Effector memory CD8-positive, alpha-beta T cell (primary cell): ENCODE measurements at places on chromosomes 1 and 21.

- no peaks in the 10 kb centered on the region for H3K36me3 ChIP-seq
- peaks cover 4% of the 10 kb centered on the region for H3K4me1 ChIP-seq
- H3K4me3 ChIP-seq: no peak overlapping the region
- no peak for DNase-seq
- H3K27me3 ChIP-seq: peaks cover 62% of the 10 kb centered on the region
- no peak overlapping the region for H3K27ac ChIP-seq
These were observed 56.8 kb upstream of the PDE9A start for GRCh38 chr21:42596657-42597056.

DNA sequence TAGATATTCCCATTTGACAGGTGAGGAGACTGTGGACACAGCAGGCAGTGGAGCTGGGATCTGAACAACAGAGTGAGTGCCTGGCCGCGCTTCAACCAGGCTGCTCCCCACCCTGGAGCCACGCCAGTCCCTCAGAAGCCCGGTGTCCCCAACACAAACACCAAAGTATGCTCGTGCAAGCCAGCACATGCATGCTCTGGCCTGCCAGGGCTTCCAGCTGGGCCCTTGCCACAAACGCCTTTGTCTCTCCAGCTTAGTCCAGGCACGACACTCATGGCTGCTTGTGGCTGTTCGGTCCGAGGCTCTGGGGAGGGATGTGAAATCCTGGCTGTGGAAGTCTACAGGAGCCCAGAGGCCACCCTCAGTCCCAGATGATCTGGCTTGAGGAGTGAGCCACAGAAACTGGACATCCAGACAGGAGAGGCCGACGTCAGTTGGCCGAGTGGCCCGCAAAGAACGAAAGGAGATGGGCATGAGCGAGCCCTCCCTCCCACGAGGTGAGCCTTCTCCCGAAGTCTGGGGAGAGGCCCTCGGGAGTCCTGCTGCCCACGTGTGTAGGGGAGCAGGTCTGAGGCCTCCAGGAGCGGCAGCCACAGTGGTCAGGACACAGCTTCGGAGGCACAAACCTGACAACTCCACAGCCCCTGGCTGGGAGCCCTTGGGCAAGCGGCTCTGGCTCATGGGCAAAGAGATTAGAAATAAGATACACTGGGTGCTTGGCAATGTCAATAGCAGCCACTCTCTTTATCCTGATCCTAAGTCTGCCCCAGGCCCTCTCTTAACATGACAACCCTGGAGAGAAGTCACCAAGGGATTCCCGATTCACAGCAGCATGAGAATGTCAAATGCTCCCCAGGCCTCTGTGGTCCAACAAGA lies 117.1 kb upstream of the IFFO2 start:
- H3K36me3 ChIP-seq: peaks cover 32% of the 10 kb centered on the region
- no peaks in the 10 kb centered on the region for H3K27me3 ChIP-seq
- peak overlapping the region; percentile 55 for H3K4me3 ChIP-seq
- H3K27ac ChIP-seq: peak overlapping the region; percentile 42
- no peak for DNase-seq
- H3K4me1 ChIP-seq: peaks cover 29% of the 10 kb centered on the region

DNA sequence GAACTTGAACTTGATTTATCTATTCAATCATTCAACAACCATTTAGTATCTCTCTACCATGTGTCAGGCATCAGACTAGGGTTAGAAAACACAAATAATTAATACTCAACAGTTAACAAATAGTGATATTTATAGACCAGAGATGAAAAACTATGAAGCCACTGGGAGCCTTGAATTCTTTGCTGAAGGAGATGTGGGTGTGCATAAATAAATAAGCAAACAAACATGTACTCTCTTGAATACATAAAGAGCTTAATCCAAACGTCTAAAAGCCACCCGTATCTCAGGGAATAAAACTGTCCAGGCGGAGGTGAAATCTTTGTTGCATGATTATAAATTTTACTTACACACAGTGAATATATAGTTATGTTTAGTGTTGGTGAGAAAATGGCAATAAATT lies 165.7 kb downstream of the SLC45A1 start:
- DNase-seq: no peak
- no peaks in the 10 kb centered on the region for H3K36me3 ChIP-seq
- H3K27ac ChIP-seq: no peak overlapping the region
- no peaks in the 10 kb centered on the region for H3K4me1 ChIP-seq
- H3K4me3 ChIP-seq: no peak overlapping the region

DNA sequence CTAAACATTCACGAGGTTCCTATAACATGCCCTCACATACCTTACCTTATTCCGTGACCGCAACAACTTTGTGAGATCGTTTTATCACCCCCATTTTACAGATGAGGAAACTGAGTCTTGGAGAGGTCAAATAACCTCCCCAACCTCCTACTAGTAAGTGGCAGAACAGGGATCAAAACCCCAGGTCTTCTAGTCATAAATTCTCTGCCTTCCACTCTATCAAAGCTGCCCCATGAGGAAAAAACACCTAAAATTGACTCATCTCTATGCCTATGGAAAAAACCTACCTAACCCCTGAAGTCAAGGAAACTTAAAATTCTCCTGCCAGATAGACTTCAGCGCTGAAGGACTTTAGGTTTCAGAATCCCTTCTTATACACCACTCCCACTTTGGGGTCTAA lies 69.5 kb upstream of the ERRFI1 start:
- H3K27ac ChIP-seq: no peak overlapping the region
- peaks cover 13% of the 10 kb centered on the region for H3K27me3 ChIP-seq
- H3K4me3 ChIP-seq: no peak overlapping the region
- no peaks in the 10 kb centered on the region for H3K36me3 ChIP-seq

DNA sequence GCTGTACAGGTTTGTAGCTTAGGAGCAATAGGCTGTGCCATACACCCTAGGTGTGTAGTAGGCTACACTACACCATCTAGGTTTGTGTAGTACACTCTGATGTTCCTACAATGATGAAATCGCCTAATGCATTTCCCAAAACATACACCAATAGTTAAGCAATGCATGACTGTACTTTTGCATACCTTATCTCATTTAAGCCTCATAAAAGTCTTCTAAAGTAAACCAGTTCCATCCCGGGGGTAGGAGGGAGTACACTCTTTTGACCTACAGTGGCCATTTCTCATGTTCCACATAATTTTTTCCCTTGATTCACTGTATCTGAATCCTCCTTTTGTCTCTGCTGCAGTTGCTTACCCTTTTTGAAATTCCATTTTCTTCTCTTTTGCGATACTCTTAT lies 12.2 kb downstream of the TRMT13 start:
- no peak overlapping the region for H3K4me3 ChIP-seq
- H3K27ac ChIP-seq: peak overlapping the region; percentile 17
- peaks cover 2% of the 10 kb centered on the region for H3K4me1 ChIP-seq
- peaks cover 62% of the 10 kb centered on the region for H3K36me3 ChIP-seq

GRCh38 chr1:110434946-110435345 lies 16.0 kb upstream of the PROK1 start:
- no peak overlapping the region for H3K4me3 ChIP-seq
- H3K4me1 ChIP-seq: no peaks in the 10 kb centered on the region
- peaks cover 42% of the 10 kb centered on the region for H3K27me3 ChIP-seq
- H3K27ac ChIP-seq: no peak overlapping the region

DNA sequence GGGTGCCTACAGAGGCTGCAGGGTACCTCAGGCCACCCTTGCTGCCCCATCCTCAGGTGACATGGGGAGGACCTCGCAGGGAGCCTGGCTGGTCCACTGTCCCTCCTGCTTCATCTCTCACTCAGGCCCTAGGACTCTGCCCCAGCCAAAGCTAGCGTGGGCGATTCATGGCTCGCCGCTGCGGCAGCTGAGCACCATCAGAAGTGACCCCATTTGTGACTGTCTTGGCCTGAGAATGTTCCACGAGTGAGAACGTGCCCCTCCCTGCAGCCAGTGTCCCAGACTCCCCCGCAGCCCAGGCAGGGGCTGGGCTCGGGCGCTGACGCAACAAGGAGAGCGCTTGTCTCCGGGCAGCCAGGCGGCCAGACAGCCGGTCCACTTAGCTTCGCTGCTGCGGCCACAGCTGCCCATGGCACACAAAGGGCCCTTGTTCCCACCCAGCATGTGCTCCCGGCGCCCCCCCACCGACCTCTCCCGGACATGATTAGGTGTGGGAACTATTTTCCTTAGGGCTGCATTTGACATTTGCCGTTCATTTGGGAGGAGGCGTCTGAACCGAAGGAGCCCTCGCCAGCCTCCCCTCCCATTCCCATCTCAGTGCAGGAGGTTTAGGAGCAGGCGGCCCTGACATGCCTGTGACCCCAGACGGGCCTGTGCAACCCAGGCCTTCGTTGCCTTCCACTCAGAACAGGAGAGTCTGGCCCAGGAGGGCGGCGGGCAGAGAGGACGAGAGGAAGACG lies 19.3 kb upstream of the POFUT2 start:
- H3K36me3 ChIP-seq: no peaks in the 10 kb centered on the region
- no peak overlapping the region for H3K27ac ChIP-seq
- H3K4me3 ChIP-seq: no peak overlapping the region
- peaks cover 76% of the 10 kb centered on the region for H3K27me3 ChIP-seq

DNA sequence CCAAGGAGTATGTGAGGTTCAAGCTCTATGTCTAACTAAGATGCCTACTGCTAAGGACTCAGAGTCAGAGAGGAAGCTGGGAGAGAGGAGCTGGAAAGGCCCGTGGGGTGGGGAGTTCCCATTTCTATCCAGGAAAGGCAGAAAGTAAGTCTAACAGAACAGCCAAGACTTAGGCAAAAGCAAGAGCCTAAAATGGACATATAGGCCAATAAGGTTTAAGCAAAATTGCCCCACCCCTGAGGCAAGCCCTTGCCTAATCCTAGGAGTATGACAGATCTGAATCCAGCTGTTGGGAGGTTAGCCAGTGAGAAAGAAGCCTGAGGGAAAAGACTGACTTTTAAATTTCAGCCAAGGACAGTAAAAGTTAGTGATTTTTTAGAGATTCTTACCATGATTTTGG lies 1.6 kb upstream of the KLHDC9 start:
- peak overlapping the region; percentile 100 for H3K27ac ChIP-seq
- no peak overlapping the region for H3K4me3 ChIP-seq
- peaks cover 21% of the 10 kb centered on the region for H3K4me1 ChIP-seq
- H3K36me3 ChIP-seq: peaks cover 51% of the 10 kb centered on the region
- no peak for DNase-seq

- H3K4me3 ChIP-seq: no peak overlapping the region
- no peak overlapping the region for H3K27ac ChIP-seq
- H3K36me3 ChIP-seq: no peaks in the 10 kb centered on the region
- H3K4me1 ChIP-seq: peaks cover 9% of the 10 kb centered on the region
- H3K27me3 ChIP-seq: peaks cover 21% of the 10 kb centered on the region
These were observed 882 bp upstream of the FCAMR start for GRCh38 chr1:206971029-206971655.

DNA sequence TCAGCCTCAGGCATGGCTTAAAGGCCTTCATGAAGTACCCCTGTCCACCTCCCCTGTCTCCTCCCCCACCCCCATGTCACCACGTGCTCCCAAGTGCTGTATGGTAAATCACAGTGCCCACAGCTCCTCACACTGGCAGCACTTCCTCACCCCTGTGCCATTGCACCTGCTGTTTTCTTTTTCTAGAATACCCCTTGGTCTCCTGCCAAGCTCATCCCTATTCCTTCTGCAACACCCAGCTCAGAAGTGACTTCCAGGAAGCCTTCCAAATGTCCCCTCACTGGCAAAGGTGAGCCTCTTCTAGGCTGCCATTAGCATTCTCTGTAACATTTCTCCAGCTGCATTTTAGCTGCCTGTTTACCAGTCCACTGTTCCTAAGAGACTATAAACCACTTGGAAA lies 9.4 kb downstream of the AKNAD1 start:
- no peak overlapping the region for H3K27ac ChIP-seq
- H3K27me3 ChIP-seq: peaks cover 14% of the 10 kb centered on the region
- peaks cover 3% of the 10 kb centered on the region for H3K36me3 ChIP-seq
